ENCODE measurements at places on chromosomes 16 and 17.

GRCh38 chr16:62135911-62136310 lies 99.7 kb upstream of the CDH8 start:
- no peak for DNase-seq

DNA sequence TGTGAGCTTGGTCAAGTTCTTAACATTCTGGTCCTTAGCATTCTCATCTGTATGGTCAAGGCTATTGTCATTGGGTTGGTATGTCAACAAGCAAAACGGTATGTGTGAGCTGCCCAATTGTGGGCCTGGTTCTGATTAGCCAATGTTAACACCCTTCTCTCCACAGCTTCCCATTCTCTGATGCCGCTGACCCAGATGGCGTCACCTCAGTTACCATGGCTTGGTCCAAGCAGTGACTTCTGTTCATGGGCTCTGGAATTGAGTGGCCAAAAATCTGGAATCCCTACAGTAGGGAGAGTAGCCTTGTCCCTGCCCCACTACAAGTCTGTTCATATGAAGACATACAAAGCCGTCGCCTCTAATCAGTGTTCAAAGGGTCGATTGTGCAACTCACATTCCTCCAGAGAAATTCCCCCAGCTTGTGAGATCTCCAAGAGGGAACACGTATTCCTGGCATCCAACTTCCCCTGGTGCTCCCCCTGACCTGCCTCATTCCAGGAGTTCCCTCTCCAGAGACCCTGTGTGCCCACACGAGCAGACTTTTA lies 15.8 kb downstream of the TMEM98 start:
- peak; percentile 77 for DNase-seq

DNA sequence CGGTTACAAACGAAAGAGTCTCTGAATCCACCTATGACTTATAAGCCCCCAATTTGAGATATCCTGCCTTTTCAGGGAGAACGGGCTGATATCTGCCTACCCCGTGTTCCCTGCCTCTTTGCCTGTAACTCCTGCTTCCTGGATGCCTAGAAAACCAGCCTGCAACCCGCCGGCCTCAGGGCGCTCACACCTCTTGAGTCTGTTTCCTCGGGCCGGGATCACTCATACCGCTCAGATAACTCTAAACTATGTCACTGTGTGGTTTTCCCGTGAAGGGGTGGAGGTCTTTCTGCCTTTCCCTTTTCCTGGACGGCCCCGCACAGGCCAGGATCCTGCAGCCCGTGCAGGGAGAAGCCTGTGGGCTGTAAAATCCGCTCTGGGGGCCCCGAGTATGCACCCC lies 10.4 kb downstream of the RPUSD1 start:
- DNase-seq, result peak; percentile 17

- DNase-seq, result peak; percentile 6
These were observed 322.0 kb downstream of the ABCC12 start for GRCh38 chr16:47833771-47834170.

- DNase-seq, result peak; percentile 49
These were observed 22.1 kb upstream of the PHF12 start for GRCh38 chr17:28973425-28973824.

DNA sequence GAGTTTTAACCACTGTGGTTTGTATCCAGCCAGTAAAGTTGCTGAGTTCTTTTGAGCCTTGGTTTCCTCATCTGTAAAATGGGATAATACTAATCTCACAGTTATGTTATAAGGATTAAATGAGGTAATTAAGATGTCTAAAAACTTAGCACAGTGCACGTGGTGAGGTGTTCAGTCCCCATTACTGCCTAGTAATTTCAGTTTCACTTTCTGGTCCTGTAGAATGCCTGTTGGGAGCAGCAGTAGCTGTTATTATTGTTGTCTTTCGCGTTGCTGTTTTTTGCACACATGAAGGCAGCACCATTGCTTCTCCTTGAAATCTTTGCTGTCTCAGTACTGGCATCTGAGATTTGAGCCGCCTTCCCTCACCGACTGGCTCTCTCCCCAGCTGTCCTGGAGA lies 182.4 kb downstream of the DNAH9 start:
- no peak for DNase-seq

GRCh38 chr17:32311028-32311536 lies 30.9 kb downstream of the C17orf75 start:
- DNase-seq, result no peak

DNA sequence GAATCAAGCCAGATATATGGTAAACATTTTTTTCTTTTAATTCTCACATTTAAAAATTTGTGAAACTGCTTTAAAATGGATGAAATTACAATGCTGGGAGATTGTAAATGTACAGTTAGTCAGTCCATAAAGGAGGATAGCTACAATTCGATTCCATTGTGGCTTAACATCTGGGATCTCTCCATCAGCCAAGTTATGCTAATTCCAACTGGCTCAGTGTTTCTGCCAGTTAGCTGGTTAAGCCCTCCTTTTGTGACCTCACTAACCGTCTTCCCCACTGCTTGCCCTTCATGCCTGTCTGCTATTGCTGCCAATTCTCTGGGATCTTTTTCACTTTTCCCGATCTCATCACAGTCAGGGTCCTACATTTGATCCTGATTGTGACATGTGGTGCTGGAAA lies 1347.6 kb downstream of the CDH11 start:
- DNase-seq, result no peak

DNA sequence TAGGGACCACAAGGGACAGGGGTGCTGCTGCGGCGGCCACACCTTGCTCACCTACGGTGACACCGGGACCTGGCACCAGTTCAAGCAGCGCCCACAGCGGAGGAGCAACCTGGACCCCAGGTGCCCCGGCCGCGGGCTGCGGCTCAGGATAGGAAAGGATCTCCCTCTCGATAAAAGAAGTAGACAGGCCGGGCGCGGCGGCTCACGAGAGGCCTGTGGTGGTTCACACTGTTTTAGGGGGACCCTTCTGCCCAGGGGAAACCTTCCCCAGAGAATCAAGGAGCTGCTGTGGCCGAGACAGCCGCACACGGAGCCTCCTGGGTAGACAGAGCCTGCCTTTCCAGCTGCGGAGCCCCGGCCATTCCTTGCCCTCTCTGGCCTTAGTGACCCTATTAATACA lies 17.9 kb upstream of the ATP2A3 start:
- no peak for DNase-seq

DNA sequence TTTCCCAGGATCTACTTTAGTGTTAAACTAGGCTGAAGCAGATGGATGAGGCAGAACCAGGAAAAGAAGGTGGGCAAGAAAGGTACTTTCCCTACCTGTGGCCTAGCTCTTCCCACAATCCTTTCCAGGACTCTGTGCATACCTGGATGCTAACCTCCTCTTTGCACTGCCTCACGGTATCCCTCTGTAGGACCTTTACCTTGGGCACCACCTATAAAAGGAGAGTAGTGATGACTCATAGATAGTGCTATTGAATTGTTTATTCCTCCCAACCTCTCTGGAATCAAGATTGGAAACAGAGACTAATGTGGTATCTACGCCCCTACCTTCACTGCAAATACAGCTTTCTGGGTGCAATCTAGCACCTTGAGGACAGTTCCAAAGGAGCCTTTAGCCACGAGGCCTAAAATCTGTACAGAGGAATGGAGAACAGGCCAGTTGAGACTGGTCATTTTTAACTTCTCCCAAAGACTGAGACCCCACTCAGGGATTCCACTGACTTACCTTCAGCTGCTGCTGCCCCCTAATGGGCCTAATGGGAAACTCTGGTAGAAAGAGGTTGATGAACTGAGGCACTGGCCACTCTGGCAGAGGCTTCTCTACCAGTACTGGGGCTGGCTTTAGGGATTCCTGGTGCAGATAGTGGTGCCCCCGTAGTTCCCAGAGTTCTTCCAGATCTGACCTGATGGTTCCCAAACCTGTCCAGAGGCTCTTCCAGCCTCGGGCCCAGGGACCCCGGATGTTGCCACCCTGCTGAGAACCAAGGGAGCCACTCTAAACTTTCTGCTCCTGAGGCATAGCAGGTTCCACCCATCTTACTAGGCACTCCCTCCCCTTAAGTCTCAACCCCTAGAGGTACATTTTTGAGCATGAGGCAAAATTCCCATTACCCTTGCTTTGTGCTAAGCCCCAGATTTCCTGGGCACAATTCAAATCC lies 781 bp downstream of the RSKR start:
- peak; percentile 47 for DNase-seq

DNA sequence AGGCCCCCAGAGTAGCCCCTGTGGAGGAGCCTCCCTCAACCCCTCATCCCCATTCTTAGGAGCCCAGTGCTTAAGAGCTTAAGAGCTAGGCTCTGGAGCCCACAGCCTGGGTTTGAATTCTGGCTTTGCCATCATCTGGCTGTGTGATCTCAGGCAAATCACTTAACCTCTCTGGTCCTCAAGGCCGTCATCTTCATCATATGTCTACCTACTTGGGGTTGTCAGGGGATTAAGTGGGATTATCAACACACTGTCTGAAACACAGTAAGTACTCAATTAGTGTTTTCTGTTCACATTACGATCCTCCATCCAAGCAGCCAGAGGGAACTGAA lies 4.8 kb downstream of the SREBF1 start:
- no peak for DNase-seq

DNA sequence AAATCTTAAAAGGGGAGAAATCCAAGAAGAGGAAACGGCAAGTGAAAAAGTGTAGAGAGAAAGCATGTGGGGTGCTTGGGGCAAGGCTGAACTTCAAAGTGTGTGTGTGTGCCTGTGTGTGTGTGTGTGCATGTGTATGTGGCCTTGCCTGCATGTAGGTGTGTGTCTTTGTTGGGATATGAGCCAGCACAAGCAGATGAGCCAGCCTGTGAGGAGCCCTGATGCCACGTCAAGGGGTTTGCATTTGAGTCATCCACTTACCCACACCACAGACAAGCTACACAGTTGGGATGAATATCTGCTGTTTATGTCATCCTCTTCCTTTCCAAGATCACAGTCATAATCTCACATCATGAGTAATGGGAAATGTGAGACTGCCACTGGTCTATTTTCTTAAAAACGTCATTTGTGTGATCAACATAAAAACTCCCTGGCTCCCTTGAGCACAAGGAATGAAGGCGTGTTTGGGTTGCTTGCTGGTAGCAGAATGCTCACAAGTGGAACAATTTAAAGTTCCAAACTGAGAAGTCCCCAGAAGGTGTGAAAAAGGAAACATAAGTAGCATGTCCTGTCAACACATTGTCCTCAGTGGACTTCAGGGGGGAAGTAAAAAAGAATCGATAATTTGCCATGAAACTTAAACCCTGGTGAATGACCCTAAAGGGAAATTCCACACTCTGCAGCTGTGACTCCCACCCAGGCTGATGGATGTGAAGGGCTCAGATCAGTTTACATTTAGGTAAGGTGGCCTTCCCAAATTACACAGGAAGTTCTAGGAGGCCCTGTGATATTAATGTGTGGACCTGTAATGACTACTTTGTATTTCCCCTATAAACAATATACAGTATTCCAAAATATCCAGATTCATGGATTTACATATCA lies 14.7 kb downstream of the KCTD19 start:
- peak; percentile 100 for DNase-seq

DNA sequence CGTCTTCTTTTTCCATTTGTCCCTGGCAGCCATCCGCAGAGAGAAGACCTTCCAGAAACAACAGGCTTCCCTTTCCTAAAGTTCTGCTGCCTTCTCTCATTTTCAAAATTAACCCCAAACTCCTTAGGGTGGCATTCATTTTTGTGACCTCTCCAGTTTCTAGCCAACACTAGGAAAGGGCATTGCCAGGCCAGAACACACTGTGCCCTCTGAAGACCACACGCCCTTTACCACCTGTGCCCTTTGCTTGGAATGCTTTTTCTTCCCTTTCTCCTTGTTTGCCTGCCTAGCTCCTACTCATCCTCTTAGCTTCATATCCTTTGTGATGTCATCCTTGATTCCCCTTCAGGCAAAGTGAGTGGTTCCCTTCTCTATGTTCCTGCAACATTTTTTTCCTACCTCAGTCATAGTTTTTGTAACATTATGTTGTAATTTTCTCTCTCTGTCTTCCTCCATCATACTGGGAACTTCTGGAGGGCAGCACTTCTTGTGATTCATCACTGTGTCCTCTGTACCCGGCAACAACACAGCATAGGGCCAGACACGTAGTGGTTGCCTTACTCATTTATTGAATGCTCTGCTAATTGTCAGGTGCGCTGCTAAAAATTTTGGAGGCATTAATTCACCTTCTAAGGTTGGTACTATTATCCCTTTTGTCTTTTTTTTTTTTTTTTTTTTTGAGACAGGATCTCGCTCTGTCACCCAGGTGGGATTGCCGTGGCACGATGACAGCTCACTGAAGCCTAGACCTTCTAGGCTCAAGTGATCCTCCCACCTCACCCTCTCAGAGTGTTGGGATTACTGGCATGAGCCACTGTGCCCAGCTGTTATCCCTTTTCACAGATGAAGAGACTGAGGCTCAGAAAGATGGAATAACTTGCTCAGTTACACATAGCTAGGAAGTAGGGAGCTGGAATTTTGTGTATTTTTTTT lies 1.0 kb downstream of the KAT8 start:
- peak; percentile 92 for DNase-seq

GRCh38 chr16:12904329-12904671 lies 2.9 kb downstream of the SHISA9 start:
- DNase-seq, result no peak

DNA sequence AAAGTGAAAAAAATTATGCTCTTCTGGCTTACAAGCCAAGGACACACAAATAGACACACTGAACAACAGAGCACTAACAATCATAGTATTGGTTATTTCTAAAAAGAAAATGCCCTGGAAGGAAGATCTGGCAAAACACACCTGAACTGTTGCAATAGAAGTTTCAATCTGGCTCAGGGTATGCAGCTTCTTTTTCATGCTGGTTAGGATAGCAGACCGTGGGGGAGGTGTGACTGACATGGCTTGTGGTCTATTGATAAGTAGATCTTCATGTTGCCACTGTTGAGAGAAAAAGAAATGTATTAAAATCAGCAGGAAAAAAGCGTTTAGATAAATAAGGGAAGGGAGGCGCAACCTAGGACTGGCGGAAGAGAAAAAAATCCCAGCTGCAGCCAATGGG lies 26.5 kb upstream of the ARL6IP1 start:
- no peak for DNase-seq

DNA sequence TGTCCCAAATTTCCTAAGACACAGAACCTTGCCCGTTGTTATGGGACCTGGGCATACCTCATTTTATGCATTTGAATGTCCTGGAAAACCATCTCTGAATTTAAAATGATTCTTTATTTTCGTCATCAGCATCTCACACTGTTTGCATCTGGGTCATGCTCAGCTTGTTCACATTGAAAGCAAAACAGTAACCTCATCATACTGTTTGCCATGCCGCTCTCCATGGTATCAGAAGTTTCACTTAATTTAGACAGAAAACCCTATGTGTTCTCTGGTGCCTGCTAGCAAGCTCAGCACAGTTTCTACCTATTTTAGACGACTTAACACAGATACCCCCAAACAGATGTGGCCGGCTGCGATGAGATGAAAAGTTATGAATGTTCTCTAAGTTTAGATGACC lies 292.1 kb downstream of the SNX29 start:
- DNase-seq, result peak; percentile 8

- no peak for DNase-seq
These were observed 12.9 kb downstream of the TXNDC11 start for GRCh38 chr16:11729787-11730186.

- DNase-seq, result no peak
These were observed 47.5 kb downstream of the GDPD1 start for GRCh38 chr17:59267776-59268175.

GRCh38 chr17:34283571-34283970 lies 2.0 kb upstream of the CCL11 start:
- no peak for DNase-seq

DNA sequence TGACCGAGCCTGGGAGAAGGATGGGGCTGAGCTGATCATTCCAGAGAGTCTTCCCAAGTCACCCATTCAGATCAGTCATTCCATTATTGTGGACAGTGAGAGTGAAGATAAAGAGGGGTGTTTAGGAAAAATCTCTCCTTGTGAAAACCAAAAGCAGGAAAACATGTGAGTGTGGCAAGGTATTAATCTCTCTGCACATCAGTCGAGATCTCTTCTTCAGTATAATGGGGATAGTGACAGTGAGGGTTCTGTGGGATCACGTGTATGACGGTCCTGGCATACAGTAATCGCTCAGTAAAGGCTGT lies 35.4 kb downstream of the CHD9 start:
- DNase-seq, result no peak
